ENCODE measurements at places on chromosomes 6 and 20.
A peak's percentile ranks its signal among the peaks of the same experiment; 100 is the strongest.

GRCh38 chr20:57995381-57995977, 233.0 kb downstream of the ANKRD60 start:
- DNase-seq, result no peak

GRCh38 chr20:39885975-39886649, 802.9 kb downstream of the MAFB start:
- no peak for DNase-seq

GRCh38 chr6:129510950-129511349, 199.0 kb downstream of the ARHGAP18 start:
- DNase-seq, result no peak

DNA sequence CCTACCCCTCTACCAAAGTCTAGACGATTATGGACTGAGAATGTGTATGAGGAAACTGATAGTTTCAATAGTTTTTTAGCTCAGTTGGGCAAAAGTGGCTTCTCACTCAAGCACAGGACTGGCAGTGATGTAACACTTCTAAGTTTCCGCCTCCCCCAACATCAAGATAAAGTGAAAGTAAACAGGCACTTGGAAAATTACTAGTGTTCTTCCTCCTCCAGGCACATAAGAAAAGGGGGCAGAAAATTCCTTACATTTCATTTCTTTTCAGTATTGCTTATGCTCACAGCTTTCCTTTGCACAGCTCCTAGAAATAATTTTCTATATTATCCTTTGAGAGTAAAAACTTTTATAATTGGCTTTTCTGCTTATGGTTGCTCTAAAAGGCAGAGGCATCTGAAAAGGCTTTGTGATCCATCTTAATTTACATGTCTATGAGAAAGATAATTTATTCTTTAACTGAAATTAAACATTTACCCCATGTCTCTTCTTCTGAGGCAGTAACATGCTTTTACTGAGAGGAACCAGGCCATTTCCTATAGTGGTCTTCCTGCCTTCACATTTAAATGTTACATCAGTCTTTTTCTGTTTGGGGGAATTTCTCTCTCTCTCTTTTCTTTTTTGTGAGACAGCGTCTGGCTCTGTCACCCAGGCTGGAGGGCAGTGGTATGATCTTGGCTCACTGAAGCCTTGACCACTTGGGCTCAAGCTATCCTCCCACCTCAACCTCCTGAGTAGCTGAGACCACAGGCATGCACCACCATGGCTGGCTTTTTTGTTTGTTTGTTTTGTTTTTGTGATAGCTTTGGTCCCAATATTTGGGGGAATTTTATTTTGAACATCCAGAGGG, 65.0 kb upstream of the EEF1A1 start:
- DNase-seq, result peak; percentile 79

GRCh38 chr6:165573671-165574070, 89.4 kb downstream of the PDE10A start:
- peak; percentile 37 for DNase-seq

- DNase-seq, result no peak
Observed at GRCh38 chr6:53244399-53244931, 95.8 kb upstream of the GCM1 start.

GRCh38 chr6:131001111-131001736, 61.8 kb downstream of the EPB41L2 start:
- no peak for DNase-seq

DNA sequence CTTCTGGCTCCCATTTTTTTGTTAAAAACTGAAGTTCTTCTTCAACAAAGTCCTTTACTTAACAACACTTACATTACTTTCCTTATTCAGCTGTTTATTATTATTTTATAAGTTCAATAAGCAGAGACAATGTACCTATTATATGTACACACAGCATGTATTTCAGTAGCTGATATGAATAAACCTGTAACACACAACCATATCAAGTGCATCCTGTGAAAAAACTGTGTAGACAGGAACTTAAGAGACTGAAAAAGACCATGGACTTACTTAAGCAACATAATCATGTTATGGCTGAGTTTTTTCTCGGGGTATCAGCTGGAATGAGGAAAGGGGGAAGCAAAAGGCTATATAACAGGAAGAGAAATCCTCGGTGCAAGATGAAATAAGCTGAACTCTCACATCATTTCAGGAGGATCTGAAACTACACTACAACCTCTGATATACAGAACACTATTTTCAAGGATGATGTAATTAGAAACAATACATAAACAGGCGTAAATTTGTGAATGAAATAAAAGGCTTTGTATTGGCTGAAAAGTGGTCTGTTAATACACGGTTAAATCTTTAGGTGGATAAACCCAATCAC, 70.9 kb downstream of the REV3L start:
- no peak for DNase-seq

DNA sequence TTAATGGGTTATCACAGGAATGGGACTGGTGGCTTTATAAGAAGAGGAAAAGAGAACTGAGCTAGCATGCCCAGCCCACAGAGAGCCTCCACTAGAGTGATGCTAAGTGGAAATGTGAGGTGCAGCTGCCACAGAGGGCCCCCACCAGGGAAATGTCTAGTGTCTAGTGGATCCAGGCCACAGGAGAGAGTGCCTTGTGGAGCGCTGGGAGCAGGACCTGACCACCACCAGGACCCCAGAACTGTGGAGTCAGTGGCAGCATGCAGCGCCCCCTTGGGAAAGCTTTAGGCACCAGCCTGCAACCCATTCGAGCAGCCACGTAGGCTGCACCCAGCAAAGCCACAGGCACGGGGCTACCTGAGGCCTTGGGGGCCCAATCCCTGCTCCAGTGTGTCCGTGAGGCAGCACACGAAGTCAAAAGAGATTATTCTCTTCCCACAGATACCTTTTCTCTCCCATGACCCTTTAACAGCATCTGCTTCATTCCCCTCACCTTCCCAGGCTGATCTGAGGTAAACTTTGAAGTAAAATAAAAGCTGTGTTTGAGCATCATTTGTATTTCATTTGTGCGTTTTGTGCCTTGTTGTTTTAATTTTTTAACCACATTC, 4.4 kb downstream of the HLA-E start:
- DNase-seq, result no peak

- no peak for DNase-seq
Observed at GRCh38 chr20:8209061-8209460, 77.0 kb downstream of the PLCB1 start.

DNA sequence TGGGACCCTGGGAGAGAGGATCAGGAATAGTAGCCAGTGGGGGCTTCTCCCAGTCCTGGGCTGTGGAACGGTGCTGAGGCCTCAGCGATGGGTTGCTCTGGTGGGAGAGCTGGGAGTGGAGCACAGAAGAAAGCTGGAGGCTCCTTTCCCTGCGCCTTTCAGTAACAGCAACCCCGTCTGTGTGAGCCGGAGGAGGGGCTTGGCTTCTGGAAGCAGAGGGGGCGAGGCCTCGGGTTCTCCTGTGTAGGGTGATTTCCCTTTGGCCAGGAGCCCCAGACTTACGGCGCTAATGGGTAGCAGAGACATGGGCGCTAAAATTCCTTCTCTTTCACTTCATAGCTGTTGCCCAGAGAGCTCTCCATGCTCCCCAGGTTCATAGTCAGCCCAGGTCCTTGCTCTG, 55.0 kb downstream of the DAAM2 start:
- DNase-seq, result peak; percentile 49

GRCh38 chr20:47244451-47244850, 112.0 kb downstream of the ZMYND8 start:
- no peak for DNase-seq

GRCh38 chr20:3276680-3277015, 37.7 kb upstream of the SLC4A11 start:
- DNase-seq, result no peak

DNA sequence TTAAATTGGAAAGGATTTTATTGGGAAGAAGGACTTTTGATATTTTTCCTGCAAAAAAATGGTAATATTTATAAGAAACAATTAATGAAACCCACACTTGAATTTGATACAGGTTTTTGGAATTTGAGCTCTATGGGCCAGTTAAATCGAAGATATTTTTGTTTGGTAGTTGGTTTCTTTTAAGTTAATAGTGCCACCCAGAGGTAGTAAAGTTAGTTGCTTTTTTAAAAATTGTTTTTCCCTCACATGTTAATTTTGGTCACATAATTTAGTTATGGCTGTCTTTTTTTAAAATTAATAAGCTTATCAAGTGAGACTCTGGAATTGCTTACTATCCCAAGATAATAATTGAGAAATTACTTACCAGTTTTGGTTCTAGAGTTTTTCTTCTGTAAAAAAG, 7.1 kb downstream of the PRIM2 start:
- no peak for DNase-seq
